ENCODE measurements at places on chromosomes 11 and 22.

DNA sequence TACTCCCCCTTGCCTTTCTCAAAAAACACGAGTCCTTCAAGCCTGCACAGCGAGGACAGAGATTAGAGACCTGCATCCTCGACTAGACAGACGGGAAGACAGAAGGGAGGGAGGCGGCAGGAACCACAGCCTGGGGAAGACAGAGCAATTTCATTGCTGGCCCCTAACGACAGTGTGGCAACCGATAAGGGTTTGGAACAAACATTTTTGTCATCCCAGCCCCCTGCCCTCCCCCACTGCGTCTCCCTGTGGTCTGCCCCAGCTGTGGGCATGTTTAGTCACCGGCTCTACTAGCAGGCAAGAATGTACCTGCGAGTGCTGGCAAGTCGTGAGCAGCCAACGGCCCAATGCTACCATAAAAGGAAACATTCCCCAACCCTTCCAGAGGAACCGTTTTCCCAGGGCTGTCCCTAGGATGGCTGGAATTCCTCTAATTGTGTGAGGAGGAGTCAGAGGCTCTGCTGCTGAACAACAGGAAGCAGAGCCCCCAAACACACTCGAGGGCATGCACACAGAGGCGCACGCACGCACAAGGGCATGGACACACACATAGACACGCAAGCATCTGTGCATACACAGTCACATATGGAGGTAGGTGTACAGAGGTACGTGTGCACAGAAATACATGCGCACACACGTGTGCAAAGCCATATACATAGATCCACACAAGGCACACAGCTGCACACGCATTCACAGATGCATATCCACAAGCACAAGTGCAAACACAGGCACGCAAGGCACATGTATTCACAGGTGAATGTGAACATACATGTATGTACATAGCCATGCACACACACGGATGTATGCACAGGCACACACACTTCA lies 58.3 kb downstream of the MYH9 start:
- no peak for DNase-seq

DNA sequence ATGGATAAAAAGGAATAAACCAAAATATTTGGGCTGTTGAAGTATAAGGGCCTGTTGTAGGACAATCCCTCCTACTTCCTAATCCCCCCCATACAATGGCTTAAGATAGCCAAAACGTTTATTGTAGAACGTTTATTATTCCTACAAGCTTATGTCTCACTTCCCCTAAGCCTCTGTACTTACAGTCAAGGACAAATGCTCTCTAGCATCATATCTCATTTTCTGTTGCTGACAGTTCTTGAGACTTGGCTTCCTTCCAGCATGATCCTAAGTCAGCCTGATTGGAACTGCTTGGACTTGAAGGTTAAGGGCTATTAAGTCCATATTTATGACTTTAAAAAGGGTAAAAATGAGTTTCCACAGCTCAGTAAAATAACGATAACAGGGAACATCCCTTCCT lies 8.8 kb downstream of the MISFA start:
- no peak for DNase-seq

DNA sequence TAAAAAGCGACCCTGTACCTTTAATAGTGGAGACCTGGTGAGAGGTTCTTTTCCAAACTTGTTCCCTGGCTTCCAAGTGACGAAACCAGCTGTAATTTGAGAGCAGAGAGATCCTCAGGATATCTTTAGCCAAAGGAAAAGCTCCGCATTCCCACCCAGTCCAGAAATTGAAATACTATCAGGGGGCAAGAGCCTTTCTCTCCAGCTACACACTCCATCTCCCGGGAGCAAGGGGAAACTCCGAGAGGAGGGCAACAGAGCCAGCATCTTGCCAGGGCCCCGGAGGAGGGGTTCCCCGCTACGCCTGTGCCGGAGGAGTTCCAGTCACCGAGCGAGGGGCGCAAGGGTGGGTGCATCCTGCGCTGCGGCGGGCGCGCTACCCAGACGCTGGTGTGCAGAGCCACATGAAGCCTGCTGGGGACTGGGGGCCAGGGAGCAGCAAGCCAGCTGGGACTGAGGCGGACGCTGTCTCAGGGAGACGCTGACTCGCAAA lies at the start of gene FIBIN:
Gene FIBIN (plus strand): TSS at position 148 of the 493 bp plus-strand sequence. CDS start 415 bp downstream, outside the sequence.
- DNase-seq, result no peak

GRCh38 chr11:7490054-7490453 lies 4.7 kb downstream of the OLFML1 start:
- DNase-seq, result peak; percentile 7

GRCh38 chr22:40855071-40855978 lies 1.1 kb downstream of the ST13 start:
- DNase-seq, result peak; percentile 81

- no peak for DNase-seq
Measured at GRCh38 chr11:84230402-84230801, 944.2 kb upstream of the CCDC90B start.

GRCh38 chr11:108947654-108948570 lies 283.0 kb downstream of the DDX10 start:
- no peak for DNase-seq

- DNase-seq, result no peak
Measured at GRCh38 chr22:27915986-27916385, 3.1 kb downstream of the PITPNB start.

- DNase-seq, result peak; percentile 76
Measured at GRCh38 chr22:45212306-45212709, 28.4 kb downstream of the KIAA0930 start.

GRCh38 chr11:11555208-11555607 lies 66.6 kb downstream of the GALNT18 start:
- no peak for DNase-seq

DNA sequence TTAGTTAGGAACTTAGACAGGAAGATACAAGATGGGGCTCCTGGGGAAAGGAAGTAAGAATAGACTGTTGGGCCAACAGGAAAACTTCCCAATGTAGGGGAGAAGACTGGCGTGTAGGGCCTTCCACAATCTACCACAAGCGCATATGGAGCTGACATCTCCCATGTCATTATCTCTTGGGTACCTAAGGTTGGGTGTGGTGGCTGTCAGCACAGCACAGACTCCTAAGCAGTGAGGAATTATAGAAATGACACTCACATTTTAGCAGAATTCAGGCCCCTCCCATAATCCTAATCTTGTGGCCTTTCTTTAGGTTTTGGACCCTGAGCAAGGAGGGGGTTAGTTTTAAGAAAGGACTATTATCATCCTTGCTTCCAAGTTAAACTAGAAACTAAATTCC lies 11.6 kb downstream of the TRIM21 start:
- DNase-seq, result no peak

DNA sequence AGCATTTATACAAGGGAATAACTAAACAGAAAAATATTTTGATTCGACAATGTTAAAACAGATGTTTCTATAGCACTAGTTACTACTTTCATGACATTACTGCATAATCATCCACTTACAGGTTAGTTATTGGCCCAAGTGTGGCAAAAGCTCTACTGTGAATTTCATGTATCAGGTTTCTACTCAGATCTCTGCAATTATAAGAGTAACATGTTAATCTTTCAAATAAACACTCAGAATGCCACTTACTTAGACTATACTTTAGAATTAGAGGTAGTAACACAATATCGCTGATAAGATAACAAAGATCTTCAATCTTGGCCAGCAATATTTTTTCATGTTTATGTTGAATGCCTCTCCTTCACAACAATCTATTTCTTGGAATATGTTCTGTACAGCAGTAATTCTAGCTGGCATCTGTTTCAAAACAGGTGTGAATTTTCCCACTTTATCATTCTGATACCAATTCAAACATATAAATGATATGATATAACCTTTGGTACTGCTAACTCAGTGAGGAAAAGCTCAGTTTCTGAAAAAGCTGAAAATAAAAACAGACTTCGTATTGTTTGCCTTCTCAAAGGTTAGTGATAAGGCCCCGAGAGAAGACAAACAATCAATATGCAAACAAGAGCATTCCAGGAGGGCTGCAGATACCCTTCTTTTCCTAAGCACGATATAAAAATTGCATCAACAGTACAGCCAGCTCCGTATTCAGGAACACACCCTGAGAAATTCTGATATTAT lies 11.0 kb upstream of the CCDC34 start:
- no peak for DNase-seq

DNA sequence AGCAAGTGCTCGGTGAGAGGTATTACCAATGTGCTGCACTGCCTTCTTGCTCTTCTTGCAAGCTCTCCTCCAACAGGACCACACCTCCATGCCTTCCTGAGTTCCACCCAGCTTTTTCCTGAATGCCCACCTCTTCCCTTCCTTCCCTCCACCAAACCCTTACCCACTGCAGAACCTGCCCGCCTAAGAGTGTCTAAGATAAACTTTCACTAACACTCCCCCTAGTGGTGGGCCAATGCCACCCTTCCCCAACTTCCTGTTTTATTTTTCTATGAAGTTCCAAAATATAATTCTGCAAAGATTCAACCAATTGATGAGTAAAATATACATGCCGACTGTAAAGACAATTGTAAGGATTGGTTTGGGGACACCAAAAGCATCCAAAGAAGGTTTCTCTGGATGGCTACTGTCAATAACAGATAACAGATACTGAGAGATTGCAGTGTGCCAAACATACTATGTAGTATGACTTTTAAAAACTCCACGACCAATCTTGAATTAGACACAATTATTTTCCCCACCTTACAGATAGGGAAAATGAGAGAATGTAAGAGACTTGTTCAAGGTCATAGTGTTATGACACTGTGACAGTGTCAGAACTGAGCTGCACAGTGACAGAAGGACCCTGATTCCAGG lies 38.6 kb upstream of the BMAL1 start:
- DNase-seq, result peak; percentile 68

- no peak for DNase-seq
Measured at GRCh38 chr22:48197189-48197690, 1434.8 kb downstream of the TBC1D22A start.

GRCh38 chr11:122888162-122888561 lies 5.6 kb downstream of the JHY start:
- no peak for DNase-seq

- DNase-seq, result no peak
Measured at GRCh38 chr11:133906241-133906640, 50.5 kb downstream of the IGSF9B start.

- no peak for DNase-seq
Measured at GRCh38 chr22:19401483-19401882, 30.1 kb downstream of the HIRA start.

- no peak for DNase-seq
Measured at GRCh38 chr11:30619767-30620166, 33.6 kb upstream of the MPPED2 start.

DNA sequence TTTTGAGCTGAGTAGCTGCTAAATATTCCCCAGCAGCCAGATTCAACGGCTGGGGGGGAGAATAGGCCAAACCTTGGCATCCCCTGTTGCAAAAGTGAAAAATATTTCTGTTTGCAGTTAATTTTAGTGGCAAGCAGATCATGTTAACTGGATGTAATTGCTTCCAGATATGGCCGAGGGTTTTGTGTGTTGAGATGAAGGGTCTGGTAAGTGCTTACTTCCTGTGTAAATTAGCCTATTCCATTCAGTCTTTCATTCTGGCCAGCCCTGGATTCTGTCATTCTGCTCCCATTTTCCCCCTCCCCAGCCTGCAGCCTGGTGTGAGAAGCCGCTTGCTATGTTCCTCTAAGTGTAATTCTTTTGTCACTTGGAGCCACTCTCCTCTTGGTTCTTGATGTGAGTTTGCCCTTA lies 17.4 kb downstream of the ZBTB16 start:
- DNase-seq, result no peak

- no peak for DNase-seq
Measured at GRCh38 chr11:40118780-40119179, 1340.7 kb downstream of the LRRC4C start.

DNA sequence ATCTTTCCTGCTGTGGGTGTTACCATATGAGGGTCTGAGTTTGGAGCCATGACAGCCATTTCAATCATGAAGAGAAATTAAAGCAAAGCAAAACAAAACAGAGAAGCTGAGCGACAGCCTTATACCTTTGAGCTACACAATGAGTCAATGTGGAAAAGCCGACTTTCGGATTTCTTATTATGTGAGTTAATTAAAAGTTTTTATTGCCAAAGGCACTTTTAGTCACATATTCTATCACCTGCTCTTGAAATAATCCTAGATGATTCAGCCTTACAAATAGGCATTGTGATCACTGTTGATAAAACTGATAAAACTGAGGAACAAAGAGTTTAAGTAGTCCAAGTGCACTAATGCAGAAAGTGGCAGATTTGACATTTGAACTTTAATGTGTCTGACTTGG lies 381.9 kb upstream of the TENM4 start:
- DNase-seq, result no peak

- no peak for DNase-seq
Measured at GRCh38 chr11:100635194-100635593, 51.9 kb upstream of the ARHGAP42 start.

DNA sequence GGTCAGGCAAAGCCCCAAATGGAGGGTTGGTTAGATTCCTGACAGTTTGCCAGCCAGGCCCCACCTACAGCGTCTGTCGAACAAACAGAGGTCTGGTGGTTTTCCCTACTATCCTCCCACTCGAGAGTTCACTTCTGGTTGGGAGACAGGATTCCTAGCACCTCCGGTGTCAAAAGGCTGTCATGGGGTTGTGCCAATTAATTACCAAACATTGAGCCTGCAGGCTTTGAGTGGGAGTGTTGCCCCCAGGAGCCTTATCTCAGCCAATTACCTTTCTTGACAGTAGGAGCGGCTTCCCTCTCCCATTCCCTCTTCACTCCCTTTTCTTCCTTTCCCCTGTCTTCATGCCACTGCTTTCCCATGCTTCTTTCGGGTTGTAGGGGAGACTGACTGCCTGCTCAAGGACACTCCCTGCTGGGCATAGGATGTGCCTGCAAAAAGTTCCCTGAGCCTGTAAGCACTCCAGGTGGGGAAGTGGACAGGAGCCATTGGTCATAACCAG lies 4.7 kb upstream of the TTC36 start:
- DNase-seq, result no peak

GRCh38 chr11:3050386-3051195 lies 6.6 kb downstream of the CARS1 start:
- no peak for DNase-seq

GRCh38 chr11:392102-392777 lies 1.8 kb upstream of the PKP3 start:
- no peak for DNase-seq

- DNase-seq, result peak; percentile 37
Measured at GRCh38 chr11:13334034-13334786, 56.6 kb downstream of the BMAL1 start.
